ENCODE measurements at places on chromosomes 4 and X.

- DNase-seq: no peak
Observed at GRCh38 chr4:6450709-6451108, 21.7 kb downstream of the PPP2R2C start.

GRCh38 chrX:77514177-77514576 is 67.0 kb downstream of the FGF16 start:
- DNase-seq: no peak

- peak; percentile 49 for DNase-seq
Observed at GRCh38 chrX:41781500-41781899, 57.5 kb downstream of the GPR82 start.

- no peak for DNase-seq
Observed at GRCh38 chr4:142929526-142929925, 83.4 kb upstream of the INPP4B start.

DNA sequence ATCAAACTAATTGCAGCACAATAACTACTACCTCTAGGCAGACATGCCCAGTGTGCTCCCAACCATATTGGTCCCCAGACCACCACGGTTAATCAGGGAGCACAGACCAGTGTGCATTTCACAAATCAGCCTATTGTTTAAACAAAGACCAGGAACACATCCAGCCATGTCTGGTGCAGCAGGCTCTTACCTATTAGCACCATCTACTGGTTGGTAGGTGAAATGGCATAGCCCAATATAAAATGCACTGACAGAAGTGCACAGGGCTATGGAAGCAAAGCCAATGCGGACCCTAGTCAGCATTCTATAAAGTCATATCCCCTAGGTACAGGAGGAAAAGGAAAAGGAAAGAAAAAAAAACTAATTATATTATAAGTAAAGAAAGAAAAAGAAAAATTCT is 15.5 kb upstream of the CYLC1 start:
- DNase-seq: peak; percentile 22

DNA sequence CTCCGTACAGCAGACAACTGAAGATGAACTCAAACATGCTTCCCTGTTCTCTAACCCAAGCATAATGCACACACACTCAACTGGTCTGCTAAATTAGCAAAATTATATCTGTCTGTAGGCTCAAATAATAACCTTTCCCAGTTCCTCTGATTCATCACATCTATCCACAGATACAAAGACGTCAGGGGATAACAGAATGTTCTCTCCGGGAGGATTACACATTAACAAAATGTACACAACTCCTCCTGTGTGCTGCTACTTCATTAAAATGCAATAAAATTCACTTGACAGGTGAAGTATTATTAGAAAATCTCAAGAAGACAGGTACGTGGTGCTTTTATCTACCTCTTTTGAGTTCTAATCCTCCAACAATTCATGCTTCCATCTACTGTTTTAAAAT is 57.4 kb downstream of the FAT1 start:
- no peak for DNase-seq

DNA sequence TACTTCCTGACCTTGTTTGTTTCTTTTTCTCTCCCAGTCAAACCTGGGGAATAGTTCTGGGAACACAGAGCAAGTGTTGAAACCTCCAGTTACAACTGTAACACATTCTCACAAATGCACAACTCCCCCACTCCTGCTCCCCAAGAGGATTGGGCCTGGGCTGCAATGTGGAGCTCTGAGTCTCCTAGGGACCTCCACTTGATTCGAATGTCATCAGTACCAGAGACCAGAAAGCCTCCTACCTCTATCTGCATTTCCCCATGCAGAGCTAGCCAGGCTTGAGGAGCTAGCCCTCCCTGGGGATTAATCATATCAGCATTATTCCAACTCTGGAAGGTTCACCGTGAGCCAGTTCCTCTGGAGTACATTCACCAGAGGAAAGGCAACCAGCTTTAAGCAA is 41.7 kb upstream of the CITED1 start:
- DNase-seq: no peak

- DNase-seq: no peak
Observed at GRCh38 chr4:112894480-112894879, 155.0 kb upstream of the ANK2 start.

DNA sequence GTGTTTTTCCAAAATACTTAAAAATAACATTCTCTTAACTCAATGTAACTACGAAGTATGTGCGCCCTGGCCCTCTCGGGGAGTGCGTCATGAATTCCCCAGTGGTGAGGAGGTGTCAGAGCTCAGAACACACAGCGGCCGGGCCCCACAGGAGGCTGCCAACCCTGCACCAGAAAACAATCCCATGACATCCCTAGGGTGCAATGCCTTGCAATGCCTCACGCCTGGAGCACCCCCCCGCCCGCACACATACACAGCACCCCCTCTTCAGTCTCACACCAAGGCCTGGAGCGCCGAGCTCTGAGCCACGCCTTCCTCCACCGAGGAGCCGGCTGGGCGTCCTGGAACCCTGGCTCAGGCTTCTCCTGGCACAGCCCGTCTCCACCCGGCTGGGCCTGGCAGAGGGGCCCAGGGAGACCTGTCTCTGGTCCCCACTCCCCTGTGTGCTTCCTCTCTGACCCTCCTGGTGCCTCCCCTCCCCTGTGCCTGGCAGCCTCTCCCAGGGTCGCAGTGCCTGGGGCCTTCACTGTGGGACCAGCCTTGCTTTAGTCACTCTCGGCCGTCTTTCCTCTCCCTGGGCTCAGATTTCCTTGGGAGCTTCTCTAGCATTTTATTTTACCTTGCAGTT is 108.2 kb upstream of the ADRA2C start:
- no peak for DNase-seq

- no peak for DNase-seq
Observed at GRCh38 chr4:163447481-163447880, 26.1 kb downstream of the TKTL2 start.

GRCh38 chr4:38129460-38130227 is 169.4 kb downstream of the PTTG2 start:
- no peak for DNase-seq

DNA sequence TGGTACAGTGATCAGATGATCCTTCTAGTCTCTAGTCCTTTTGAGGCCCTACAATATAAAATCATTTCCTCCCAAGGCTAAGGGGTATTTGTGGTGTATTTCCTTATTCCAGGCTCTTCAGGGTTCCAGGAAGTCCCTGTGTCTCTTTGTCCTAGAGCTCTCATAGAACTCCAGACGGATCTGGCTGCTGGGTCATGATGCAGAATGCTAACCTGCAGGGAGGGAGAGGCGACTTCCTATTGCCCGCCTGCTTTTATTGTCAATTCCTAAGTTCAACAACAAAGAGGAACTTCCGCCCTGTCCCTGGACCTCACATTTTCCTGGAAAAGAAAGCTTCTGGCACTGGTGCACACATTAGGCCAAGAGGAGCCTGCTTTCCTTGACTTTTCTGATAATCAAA is 45.9 kb upstream of the ZNF827 start:
- no peak for DNase-seq

- DNase-seq: peak; percentile 30
Observed at GRCh38 chr4:55008166-55009056, 117.0 kb downstream of the KDR start.

- DNase-seq: no peak
Observed at GRCh38 chrX:133722756-133723155, 262.6 kb downstream of the GPC3 start.

DNA sequence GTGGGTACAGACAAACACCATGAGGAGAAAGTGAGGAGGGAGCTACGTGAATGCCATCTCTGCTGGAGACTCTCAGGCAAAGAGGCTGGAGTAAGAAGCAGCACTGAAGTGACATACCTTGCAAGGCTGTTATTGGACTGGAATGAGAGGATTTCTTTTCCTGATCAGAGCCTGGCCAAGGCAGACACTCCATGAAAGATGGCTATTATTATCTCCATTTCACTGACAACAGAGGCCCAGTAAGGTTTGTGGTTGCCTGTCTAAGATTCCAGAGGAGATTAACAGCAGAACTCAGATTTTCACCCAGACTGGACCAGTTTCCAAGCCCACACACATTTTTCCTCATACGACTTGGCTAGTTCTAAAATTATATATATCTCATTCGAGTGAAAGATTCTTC is 162.0 kb upstream of the EOLA2 start:
- no peak for DNase-seq

- no peak for DNase-seq
Observed at GRCh38 chr4:168415911-168416310, 64.4 kb downstream of the DDX60L start.

- no peak for DNase-seq
Observed at GRCh38 chr4:25536564-25537320, 118.9 kb upstream of the SLC34A2 start.

GRCh38 chr4:13635286-13635799 is 7.8 kb upstream of the BOD1L1 start:
- no peak for DNase-seq

DNA sequence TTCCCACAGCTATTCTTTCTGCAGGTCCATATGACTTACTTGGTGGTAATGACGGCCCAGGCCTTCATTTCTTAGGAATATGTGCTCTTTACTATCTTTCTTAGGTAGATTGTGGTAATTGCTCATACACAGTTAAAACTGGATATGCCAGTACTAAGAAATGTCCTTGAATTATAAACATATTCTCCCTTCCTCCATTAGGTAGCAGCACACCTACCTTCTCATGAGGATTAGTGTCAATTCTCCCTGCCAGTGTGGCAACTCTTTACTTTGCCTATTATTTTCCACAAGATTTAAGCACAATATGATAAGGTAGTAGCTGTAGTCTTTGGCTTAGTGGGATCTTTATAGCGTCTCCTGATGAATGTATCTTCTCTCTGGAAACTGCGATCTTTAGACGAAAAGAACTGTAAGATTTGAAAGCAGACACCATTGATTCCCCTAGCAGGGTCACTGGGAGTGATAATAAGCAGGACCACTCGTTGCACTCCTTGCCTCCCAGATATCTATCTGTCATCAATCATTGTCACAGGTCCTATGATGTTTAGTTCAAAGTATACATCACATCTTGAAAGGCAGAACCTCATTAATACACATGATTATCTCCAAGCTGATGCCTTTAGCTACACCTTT is 1240.7 kb downstream of the C4orf33 start:
- DNase-seq: no peak

DNA sequence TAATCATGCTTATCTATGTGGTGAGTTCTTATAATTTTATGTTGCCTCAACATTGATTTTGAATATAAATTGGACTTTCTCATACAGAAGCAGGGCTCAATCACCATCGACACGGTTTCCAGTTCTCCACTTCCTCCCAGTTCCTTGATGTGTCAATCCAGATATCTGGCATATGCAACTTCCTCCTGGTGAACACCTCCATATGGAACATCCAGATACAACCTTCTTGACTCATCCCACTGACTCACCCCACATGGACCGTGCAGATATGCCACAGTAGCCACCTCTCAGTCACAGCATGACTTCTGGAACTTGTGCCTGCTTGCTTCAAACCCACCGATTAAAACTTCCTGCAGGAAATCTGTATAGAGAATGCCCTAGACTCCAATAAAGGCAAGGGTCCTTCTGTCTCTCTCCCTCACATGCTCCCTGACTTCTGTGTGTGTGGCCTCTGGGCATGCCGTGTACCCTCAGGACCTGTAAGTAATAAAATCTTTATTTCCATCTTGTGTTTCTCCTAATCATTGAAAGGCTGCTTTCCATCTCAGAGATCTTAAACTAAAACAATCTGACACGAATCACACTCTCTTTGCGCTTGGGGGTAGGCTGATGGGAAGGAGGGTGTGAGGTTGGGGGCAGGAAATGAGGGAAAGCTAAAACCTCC is 67.0 kb downstream of the HTRA3 start:
- no peak for DNase-seq

GRCh38 chr4:110869862-110870572 is 247.1 kb upstream of the PITX2 start:
- peak; percentile 24 for DNase-seq

All from GM13976 (cell line).